SK-N-SH (cell line): ENCODE measurements at places on chromosomes 11 and 22.

GRCh38 chr22:46062971-46063631, 86.1 kb upstream of the WNT7B start:
- no peaks in the 10 kb centered on the region for H3K27me3 ChIP-seq
- peak overlapping the region; percentile 100 for H3K27ac ChIP-seq
- H3K4me1 ChIP-seq, result peaks cover 39% of the 10 kb centered on the region
- peaks cover 4% of the 10 kb centered on the region for H3K36me3 ChIP-seq

GRCh38 chr11:10398525-10398924, 56.5 kb upstream of the AMPD3 start:
- DNase-seq, result no peak
- no peaks in the 10 kb centered on the region for H3K27me3 ChIP-seq
- no peaks in the 10 kb centered on the region for H3K36me3 ChIP-seq

GRCh38 chr11:118059246-118059940, 17.5 kb upstream of the TMPRSS4 start:
- H3K4me3 ChIP-seq, result no peak overlapping the region
- peaks cover 2% of the 10 kb centered on the region; the same call in 1 of the 2 replicates for H3K4me1 ChIP-seq

DNA sequence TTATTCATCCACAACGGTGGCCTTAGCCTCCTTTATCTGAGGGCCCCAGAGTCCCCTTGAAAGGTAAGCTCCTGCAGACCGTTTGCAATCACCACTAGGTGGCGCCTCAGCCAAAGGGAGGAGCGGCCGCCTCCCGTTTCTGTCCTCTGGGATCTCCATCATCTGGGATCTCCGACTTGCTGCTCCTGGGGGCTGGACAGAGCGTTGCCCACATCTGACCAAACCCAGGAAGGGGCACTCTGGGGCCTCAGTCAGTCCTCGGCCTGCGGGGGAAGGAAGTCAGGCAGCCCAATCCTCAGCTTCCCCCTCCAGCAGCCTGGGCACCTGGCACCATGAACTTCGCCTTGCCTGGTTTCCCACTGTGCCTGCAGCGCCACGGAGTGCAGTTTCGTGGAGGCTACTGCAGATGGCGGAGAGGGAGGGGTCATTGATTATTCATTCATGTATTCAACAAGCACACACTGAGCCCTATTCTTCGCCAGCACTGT, 23.5 kb downstream of the TP53I11 start:
- no peak overlapping the region for H3K27ac ChIP-seq
- H3K4me1 ChIP-seq, result no peaks in the 10 kb centered on the region
